H54 (cell line): ENCODE measurements at places on chromosomes 5 and 9.

GRCh38 chr9:122347348-122348287 is 23.2 kb upstream of the PTGS1 start:
- no peak for DNase-seq

DNA sequence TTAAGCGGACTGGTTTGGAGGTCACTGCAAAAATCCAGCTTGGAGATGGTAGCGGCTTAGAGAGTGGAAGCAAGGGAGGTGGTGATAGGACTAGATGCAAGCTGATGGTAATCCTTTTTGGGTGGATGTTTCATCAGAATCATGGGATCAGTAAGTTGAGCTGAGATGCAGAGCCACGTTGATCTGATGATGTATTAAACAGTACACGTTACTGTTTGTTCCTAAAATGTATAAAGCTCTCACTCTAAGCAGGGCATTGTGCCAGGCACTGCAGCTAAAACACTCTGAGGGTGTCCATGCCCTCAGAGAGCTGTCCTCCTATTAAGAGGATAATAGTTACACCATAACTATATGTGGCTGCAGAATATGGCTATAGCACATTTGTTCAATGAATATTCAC is 93.1 kb downstream of the JAKMIP2 start:
- DNase-seq, result no peak

DNA sequence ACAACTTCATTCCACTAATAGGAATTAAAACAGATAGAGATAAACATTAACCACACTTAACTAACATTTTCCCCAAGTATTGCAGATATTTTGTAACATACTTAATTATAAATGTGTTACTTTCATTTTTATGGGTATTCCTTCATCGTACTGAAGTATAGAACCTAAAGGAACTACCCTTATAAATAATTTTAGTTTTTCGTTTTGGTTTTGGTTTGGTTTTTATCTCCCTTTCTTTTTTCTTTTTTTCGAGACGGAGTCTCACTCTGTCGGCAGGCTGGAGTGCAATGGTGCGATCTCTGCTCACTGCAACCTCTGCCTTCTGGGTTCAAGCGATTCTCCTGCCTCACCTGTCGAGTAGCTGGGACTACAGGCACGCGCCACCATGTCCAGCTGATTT is 60.1 kb upstream of the LMNB1 start:
- DNase-seq, result no peak

DNA sequence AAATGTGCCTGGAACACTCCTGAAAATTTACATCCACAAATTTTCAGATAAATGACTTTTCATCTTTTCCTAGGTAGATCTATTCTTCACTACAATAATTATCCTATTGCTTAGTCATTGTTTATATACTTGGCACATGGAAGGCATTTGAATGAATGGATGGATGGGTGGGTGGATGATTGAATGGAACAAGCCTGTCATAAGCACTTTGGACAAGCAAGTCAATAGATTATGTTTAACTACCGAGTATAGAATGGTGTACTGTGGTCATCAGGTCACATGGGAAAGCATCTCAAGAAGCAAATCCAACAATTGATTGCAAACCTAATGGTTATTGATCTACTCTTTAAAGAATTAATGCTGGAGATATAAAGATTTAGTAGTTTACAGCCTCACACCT is 114.4 kb upstream of the DMRTA1 start:
- no peak for DNase-seq

DNA sequence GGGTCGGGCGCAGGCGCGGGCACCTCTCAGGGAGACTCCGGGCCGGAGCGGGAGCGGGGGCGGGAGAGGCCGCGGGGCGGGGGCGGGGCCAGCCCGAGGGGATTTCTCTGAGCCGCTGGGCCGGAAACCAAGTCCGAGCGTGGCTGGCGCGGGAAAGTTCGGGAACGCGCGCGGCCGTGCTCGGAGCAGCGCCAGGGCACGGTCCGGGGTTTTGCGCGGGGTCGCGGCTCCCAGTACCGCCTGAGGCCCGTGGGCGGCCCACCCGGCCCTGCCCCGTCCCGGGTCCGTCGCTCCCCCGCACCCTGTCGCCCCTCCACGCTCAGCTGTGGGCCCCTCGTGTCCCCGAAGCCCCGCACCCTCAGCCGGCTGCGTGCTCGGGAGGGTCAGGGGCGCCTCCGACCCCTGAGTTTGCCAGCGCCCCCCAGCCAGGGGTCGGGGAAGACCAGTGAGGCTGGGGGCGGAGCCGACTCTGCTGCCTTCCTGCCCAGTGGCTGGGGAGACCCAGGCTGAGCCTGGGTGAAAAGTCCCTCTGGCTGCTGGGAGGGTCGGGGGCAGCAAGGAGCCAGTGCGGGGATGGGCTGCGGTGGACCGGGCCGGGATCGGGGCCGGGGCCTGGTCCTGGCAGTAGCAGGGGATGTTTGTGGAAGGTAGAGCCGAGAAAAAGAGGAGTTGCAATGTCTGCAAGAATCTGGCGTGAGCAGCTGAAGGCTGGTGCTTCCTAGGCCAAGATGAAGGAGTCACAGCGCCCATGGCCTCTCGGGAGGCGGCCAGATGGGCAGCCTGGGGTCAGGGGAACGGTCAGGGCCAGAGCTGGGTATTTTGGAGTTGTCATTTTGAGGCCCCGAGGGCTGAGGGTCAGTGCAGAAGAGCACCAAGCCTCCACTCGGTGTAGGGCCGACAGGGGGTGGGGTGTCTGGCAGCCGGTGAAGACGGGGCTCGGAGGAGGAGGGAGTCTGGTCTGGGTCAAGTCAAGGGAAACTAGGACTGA is 588 bp downstream of the TRAF2 start:
- peak; percentile 93 for DNase-seq

DNA sequence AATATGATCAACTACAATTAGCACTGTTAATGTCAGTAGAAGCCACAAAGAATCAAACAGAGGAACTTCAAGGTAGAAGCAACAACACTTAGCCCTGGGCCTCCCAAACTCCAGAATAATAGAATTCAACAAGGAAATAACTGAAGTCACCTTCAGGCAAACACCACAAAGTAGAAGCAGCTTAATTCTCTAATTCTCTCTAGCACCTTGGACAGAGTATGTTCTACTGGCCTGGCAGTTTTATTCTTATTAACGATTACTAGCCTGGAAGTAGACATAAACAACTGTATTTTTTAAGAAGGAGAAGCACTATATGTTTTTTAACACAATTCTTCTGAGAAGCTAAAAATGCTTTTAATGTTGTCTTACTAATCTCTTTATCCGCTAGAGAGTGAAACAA is 911.9 kb downstream of the DTWD2 start:
- DNase-seq, result no peak

DNA sequence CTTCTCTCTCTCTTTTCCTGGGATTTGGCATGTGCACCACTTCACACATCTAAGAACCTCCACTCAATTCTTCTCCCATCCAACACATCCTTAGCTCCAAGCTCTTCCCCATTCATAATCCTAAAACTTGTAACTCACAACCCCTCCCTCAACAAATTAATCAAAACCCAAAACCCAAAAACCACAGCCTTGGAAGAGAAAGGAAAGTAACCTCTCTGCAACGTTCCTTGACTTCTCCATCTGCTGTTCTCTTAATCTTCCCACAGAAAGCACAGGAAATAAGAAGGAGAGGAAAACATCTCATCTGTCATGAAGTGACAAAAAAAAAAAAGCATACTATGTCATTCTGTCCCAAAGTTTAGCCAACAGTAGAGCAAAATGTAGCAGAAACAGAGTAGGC is 66.2 kb downstream of the DRD1 start:
- no peak for DNase-seq

- DNase-seq, result no peak
Observed at GRCh38 chr9:37972351-37972848, 68.5 kb upstream of the SLC25A51 start.

- no peak for DNase-seq
Observed at GRCh38 chr5:171693412-171693811, 92.2 kb upstream of the SMIM23 start.

- no peak for DNase-seq
Observed at GRCh38 chr9:21160178-21160577, 6.3 kb downstream of the IFNA21 start.
